ENCODE measurements at places on chromosomes 5 and 9.

DNA sequence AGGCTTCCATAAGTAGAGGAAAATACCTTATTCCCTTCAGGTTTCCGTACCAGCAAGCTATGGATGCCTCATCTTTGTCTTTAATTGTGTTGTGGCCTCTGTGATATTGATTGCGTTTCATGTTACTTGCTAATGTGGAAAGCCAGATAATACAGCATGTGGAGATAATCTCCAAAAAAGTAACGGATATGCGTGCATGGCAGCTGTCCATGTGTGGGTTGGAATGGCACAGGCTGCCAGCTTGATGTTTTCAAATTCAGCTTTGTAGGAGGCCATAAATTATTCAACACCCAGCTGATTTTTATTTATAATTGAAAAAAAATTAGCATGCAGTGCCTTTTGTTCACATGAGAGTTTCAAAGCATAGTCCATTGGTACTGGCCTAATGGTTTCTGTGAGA lies 144.9 kb downstream of the GIN1 start:
- DNase-seq: no peak

DNA sequence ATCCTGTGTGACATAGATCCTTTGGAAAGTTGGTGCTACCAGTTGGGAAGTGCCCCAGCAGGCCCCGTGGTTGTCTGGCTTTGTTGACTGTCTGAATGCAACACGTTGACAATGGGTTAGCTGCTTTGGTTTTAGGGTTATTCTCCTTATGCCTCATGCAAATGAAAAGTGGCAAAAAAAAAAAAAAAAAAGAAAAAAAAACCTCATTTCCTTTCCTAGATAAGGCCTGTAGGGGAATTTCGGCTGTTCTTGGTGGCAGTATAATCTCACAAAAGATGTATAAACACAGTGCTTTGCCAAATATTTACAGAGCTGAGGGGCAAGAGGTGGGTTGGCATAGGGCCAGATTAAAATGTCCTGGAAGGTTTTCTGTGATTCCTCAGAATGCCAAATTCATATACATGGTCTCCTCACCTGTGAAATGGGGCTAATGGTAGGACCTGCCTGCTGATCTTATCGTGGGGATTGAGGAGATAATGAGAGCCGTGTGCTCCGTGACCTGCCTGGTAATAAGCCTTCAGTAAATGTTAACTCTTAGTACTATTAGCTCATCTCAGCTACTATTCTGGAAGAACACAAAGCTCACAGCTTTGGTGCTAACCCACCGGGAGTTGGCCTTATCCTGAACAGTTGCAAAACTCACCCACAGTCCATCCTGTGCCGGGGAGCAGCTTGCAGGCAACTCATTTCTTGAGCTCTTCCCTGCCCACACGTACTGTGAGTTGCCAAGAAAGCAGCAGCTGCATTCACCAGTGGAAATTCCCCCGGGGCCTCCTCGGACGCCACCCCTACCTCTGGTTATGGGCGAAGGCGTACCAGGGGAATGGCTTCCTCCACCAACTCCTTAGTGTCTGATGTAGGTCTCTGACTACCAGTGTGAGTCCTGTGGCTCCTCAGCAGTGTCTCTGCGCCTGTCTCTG lies 220.3 kb downstream of the NR3C1 start:
- peak; percentile 70 for DNase-seq

- no peak for DNase-seq
These were observed 82.1 kb upstream of the MOCS2 start for GRCh38 chr5:53191548-53192165.

GRCh38 chr5:157484768-157485167 lies 24.8 kb downstream of the NIPAL4 start:
- no peak for DNase-seq

DNA sequence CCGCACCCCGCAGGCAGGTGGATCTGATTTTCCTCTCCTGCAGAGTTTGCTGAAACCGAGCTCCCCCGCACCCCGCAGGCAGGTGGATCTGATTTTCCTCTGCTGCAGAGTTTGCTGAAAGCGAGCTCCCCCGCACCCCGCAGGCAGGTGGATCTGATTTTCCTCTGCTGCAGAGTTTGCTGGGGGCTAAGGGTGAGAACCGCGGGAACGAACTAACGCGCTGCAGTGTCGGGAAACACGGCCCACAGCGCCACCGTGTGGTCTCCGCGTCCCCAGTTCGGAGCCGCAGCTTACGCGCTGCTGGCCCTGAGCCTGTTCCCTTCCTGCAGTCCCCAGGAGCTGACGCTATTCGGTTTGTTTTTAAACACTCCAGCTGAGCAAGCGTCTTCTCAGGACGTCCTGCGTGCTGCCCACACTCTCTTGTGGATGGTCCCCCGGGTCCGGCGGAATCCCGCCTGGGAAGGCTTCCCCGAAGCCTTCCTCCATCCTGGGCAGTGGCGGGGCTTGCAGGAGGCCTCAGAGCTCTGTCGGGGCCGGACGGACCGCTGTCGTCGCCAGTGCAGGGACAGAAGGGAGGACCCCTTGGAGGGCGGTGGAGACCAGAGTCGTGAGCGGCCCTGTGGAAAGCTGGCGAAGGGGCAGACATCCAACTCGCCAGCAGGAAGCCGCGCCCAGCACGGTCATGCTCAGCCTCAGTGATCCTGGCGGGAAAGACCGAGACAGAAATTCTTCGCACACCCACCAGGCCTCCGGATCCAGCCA lies 121.2 kb upstream of the LPCAT1 start:
- peak; percentile 79 for DNase-seq
